ENCODE measurements at places on chromosomes 6 and 20. TPM values are rescaled to one million over a fixed set of nuclear protein-coding genes. Genes with fewer than 3 reads are reported as not detected.

The TMEM14A gene
- 22.8 TPM for total RNA-seq

The CCM2L gene
- total RNA-seq = 13.1 TPM

The SYCP2L gene
- not detected for total RNA-seq

The RSPH9 gene
- 0.09 TPM for total RNA-seq

The CST4 gene
- total RNA-seq = not detected

The CUTA gene
- 59.4 TPM for total RNA-seq

The EGFL8 gene
- 2.5 TPM for total RNA-seq

All from endothelial cell of coronary artery (primary cell).